ENCODE measurements at places on chromosomes 2 and 18. TPM values are rescaled to one million over a fixed set of nuclear protein-coding genes. Genes with fewer than 3 reads are reported as not detected.
A peak's percentile ranks its signal among the peaks of the same experiment; 100 is the strongest.

- DNase-seq = no peak
These were observed 531.5 kb downstream of the STK39 start for GRCh38 chr2:167715932-167716331.

The AQP12A gene
- total RNA-seq = not detected

DNA sequence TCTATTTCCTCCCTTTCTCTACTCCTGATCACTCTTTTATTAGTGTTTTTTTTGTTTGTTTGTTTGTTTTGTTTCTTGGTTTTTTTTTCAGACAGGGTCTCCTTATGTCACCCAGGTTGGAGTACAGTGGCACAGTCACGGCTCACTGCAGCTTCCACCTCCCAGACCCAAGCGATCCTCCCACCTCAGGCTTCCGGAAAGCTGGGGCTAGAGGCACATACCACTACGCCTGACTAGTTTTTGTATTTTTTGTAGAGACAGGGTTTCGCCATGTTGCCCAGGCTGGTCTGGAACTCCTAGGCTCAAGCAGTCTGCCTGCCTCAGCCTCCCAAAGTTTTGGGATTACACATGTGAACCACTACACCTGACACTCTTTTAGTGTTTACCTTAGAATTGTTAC is 122.3 kb downstream of the ATL2 start:
- DNase-seq = no peak

The EMILIN1 gene
- total RNA-seq = not detected

- peak; percentile 64 for DNase-seq
These were observed 21.8 kb upstream of the NT5C1B start for GRCh38 chr2:18611184-18611583.

The FSIP2 gene
- not detected for total RNA-seq

The COA5 gene
- total RNA-seq = 49.3 TPM

The OSBPL1A gene
- total RNA-seq = 23.6 TPM

The GNLY gene
- total RNA-seq = not detected

The DNER gene
- 111 TPM for total RNA-seq

DNA sequence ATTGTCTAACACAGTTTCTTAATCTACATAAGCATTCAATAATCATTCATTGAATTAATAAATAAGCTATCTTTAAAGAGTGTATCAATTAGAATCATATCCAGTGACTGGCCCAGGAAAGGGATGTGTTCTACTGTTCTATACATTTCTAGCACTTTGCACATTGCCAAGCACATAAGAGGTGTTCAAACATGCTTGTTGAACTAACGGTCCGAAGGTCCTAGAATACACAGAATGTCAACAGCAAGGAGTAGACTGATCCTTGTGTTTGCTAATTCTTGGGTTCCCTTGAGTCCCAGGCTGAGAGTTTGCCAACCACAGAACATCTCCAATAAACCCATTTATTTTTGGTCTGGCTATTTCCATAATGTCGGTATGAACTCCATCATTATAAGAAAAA is 331.7 kb upstream of the DCC start:
- no peak for DNase-seq

GRCh38 chr2:135547311-135547710 is 16.0 kb downstream of the R3HDM1 start:
- no peak for DNase-seq

The CDK15 gene
- 0.06 TPM for total RNA-seq

DNA sequence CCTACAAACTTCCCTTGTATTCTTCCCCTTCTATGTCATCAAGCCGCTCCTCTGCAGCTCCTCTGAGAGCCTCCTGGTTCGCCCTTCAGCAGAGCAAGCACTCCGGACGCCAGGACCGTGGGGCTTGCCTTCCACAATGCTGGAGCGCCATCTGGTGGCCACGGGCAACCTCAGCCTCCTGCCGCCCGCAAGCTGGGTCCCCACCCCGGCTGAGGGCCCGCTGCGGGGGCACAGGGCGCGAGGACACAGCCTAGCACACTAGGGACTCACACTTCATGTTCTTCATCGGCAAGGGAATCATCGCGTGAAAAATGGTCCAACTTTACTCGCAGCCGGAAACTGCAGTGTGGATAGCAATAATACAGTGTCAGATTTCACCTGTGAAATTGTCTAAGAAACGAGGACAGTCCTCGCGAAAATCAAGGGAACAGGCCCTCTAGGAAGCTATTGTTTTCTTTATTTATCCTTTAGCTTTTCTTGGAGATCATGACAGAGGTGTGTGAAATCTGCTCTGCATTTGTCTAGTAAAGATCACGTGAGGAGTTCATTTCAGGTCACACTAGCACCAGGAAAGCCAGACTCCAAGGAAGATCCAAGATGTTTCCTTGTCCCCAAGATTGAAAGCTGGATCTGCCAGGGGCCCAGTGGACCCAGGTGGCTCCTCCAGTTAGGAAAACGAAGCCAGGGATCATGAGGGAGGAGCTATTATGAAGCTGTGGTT is 5.8 kb downstream of the PRLH start:
- peak; percentile 86 for DNase-seq

DNA sequence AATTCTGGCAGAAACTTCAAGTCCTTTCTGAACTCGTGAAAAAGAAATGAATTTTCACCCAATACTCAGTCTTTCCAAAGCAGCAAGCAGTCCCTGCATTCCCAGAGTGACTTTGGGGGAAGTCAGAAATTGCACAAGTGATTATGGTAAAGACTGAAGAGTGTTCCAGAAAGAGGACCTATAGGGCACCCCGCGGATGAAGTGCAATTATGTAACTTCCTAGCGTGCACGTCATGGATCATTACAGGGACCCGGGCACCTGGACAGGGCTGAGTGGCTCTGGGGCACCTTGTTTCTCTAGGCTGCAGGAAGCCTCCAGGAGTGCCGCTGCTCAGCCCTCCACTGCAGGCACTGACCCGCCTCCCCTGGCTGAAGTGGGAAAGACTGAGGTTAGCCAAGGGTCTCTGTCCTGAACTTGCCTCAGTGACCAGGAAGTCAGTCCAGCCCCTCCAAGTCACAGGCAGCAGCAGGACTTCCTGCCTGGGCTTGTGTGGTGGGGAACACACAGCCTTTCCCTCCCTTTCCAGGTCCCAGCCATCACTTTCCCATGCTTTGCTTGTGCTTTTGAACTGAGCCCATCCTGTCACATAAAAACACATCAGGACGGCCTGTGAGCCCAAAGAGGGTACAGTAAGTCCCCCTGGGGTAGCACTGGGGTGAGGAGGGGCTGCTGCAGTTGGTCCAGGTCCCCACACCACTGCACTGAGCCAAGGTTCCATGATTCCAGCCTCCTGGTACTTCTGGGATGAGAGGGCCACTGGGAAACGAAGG is 19.8 kb downstream of the TMEM185B start:
- no peak for DNase-seq

DNA sequence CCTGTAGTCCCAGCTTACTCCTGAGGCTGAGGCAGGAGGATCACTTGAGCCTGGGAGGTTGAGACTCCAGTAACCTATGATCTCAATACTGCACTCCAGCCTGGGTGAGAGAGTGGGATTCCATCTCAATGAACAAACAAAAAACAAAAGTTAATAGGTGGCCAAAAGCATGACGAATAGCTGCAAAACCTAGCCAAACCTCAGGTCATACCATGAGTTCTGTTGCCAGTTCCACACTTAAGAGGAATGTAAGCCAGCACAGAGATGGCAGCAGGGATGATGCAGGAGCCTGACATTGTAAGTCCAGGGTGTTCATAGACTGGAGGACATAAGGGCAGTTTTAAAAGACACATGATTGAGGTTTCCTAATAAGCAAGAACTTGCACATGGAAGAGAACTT is 55.3 kb upstream of the RMDN2 start:
- no peak for DNase-seq

GRCh38 chr2:171432206-171432968 is 1.4 kb downstream of the METTL8 start:
- no peak for DNase-seq

The PLCD4 gene
- total RNA-seq = 2.8 TPM

The TCF7L1 gene
- total RNA-seq = not detected

DNA sequence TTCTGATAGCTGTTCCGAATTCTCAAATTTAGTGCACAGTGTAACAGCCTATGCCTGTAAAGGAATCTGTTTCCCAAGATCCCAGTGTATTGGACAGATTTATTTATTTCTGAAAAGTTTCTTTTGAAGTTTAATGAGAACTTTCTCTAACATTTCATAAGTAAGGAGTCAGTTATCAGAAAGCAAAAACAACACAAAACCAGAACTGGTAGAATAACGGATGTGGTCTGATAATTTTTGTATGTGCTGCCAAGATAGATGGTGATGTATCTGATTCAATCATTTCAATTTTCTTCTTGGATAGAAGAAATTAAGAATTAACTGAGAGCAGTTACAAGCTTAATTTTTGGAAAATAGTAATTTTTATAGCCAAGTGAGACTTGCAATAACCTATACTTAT is 374.3 kb downstream of the SOCS6 start:
- DNase-seq = no peak

The ZNF892 gene
- 1.3 TPM for total RNA-seq

DNA sequence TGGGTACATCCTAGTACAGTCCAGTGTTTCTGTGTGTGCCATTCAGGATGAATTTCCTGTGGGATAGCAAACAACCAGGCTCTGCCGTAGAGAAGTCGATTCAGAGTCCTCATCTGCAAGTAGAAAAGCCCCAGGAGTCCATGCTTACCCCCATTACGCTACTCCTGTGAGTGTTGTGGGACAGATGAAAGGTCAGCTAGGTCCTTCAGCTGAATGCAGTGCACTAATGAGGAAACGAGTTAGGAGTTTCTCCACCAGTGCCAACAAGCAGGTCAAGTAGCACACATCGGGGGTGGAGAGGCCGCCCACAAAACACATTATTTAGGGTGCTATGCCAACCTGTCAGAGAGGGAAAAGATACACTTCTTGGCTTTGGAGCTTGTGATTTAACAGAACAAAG is 2.5 kb upstream of the GPR39 start:
- DNase-seq = no peak

GRCh38 chr2:8438996-8439395 is 242.9 kb upstream of the ID2 start:
- DNase-seq = no peak

GRCh38 chr2:241425368-241425767 is 69.3 kb downstream of the FARP2 start:
- DNase-seq = no peak

The METTL5 gene
- 154 TPM for total RNA-seq

GRCh38 chr2:224894356-224894755 is 147.9 kb downstream of the DOCK10 start:
- DNase-seq = no peak

- DNase-seq = no peak
These were observed 218.8 kb upstream of the APCDD1 start for GRCh38 chr18:10235661-10235952.

DNA sequence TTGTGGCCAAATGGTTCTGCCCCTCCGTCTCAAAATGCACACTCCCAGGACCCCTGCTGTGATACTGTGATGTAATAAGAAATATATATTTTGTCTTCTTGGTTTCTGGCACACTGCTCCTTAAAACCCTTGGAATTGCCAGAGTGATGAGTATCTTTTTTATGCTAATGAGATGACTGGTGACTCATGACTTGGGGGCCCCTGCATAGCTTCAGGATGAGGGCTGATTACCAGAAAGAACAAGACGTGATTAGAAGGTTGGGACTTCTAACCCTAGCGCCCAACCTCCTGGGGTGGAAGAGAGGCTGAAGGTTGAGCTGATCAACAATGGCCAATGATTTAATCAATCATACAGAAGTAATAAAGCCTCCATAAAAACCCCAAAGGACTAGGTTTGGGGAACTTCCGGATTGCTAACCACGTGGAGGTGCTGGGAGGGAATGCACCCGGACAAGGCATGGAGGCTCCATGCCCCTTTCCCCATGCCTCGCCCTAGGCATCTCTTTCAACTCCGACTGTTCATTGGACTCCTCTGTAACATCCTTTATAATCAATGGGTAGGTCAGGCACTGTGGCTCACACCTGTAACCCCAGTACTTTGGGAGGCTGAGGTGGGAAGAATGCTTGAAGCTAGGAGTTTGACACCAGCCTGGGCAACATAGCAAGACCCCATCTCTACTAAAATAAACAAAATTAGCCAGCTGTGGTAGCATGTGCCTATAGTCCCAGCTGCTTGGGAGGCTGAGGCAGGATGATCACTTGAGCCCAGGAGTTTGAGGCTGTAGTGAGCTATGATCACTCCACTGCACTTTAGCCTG is 89.1 kb downstream of the HS1BP3 start:
- no peak for DNase-seq

The CETN1 gene
- total RNA-seq = not detected

The FRZB gene
- not detected for total RNA-seq

- DNase-seq = no peak
These were observed 75.8 kb upstream of the MAP3K20 start for GRCh38 chr2:172999641-173000386.

The KIF5C gene
- total RNA-seq = 0.46 TPM

DNA sequence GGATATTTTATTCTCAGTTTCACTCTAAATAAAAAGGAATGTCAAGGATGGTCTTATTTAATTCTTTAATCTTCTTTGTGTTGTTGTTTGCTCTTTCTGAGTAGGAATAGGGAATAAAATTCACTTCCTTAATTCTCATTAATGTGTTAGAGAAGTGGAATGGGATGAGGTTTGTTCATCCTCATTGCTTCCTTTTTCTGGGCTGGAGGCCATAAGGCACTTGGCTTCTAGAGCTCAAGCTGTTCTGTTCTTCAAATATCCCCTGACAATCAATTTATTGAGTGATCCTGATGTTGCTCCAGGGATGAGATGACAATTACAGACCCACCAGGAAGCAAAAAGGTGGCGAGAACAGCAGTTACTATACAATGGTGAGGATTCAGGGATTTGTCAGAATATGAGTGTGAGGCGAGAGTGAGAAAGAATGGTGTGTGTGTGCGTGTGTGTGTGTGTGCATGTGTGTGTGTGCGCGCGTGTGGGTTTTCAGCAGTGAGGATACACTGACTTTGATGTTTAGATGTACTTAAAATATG is 557.6 kb upstream of the FANCL start:
- DNase-seq = no peak

DNA sequence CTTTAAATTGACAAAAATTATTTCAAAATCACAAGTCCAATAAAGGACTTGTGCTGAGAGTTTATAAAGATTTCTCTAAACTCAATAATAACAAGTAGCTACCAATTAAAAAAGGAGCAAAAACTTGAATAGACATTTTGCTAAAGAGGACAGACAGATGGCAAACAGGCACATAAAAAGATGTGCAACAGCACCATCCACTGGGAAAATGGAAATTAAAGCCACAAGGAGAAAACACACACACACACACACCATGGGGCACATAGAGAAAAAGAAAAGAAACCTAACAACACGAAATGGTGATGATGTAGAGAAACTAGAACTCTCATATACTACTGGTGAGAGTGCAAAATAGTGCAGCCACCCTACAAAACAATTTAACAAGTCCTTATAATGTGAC is 12.6 kb upstream of the SLC9A4 start:
- no peak for DNase-seq

Measured in NCI-H460 (cell line).